NCI-H1105 (cell line): ENCODE measurements at places on chromosomes 3 and 15.

DNA sequence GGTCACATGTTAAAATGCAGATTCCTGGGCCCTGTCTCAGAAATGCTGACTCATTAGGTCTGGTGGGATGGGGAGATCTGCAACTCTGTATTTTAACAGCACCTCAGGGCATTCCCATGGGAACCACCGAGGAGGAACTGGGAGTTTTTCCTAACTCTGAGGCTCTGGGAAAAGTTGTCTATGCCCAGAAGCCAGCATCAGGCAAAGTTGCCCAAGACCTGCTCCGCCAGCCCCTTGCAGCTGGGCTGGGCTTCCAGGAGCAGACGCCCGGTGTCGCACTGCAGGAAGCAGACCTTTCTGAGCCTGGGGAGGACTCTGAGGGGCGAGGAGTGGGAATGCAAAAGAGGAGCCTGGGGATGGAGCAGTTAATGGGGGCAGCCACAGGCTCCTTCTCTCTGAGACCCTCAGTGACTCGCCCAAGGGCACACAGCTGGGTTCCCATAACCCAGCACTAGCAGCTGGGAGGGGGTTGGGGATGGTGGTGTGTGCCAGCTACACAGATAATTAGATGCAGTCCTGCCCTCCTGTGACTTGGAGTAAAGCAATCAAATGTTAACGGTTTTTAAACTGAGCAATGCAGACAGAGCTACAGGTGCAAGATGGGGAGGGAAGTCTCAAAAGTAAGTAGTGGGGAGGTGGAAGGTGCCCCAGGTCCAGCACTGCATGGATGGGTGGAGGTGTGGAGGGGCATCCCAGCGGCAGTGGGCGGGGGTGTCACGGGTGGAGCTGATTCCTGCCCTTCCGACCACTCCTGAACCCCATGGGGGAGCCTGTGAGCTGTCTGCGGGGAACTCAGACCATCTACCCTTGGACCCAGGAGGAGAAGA lies 100.4 kb downstream of the LSM3 start:
- DNase-seq, result no peak

- DNase-seq, result no peak
Observed at GRCh38 chr15:65263313-65263712, 23.4 kb downstream of the PARP16 start.

DNA sequence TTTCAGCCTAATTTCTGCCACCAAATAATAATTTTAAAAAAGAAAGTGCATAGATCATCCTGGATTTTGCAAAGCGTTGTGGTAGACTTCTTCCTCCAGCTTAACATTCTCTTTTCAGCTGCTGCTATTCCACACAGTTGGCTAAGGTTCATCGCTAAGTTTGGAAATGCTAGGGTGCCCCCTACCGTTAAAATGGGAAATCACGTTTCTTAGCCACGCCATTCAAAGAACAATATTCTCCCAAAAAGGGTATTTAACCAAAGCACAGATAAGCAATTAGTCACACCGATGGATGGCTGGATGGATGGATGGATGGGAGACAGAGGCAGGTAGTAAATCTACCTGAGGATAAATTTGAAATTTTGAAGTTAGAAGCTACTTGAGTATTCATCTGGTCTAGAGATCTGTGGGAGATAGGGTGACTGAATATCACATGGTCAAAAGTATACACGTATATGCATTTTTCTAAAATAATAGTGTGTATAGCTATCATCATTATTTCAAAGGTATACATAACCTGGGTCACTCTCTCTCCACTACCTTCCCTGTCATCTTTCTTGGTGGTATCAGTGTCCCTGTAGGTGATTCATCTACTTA lies 67.2 kb downstream of the EFHB start:
- no peak for DNase-seq

- DNase-seq, result no peak
Observed at GRCh38 chr3:43015572-43015971, 36.5 kb downstream of the GASK1A start.

- DNase-seq, result no peak
Observed at GRCh38 chr3:60698117-60698516, 553.1 kb downstream of the FHIT start.

DNA sequence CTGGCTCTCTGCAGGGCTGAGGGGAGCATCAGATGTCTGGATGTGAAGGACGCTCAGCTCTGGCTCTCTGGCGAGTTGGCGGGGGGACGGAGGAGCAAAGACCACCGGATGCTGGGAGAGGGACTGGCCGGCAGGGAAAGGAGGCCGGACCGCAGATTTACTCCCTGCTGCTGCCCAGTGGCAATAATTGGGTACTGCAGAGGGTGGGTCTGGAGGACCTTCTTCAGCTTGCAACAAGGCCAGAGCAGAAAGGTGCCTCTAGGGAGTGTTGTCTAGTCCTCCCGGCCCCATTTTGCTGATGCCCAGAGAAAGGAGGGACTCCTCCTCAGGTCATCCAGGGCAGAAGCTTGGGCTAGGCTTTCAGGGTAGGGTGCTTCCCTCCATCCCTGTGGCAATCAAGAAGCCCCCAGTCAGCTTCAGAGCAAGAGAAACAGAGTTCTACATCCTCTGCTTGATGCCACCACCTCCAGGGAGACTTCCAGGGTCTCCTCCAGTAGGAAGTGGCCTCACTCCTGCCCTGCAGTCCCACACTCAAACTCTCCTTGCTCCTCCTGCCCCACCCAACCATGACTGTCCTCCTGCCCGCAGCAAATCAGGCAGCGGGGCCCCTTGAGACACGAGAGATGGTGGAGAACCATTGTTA lies 20.3 kb upstream of the CSPG4 start:
- DNase-seq, result no peak
